Fibroblast of pulmonary artery (primary cell): ENCODE measurements at places on chromosomes 5 and 9.

DNA sequence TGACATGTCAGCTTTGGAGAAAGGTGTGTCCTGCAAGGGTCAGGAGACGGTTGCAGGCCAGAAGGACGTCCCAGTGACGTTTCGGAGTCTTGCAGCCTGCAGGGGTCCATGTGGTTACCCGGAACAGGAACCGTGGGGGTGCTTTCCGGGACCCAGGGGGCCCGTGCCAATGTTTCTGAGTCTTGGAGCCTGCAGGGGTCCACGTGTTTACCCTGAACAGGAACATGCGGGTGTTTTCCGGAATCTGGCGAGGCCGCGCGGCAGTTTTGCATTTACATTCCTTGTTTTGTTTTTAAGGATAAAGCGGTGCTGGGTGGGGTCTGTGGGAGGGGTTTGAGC, 30.6 kb downstream of the NKD2 start:
- no peak for DNase-seq

- DNase-seq: peak; percentile 47
These were observed 188.5 kb upstream of the SNX2 start for GRCh38 chr5:122586351-122586750.

- peak; percentile 27 for DNase-seq
These were observed 5.0 kb downstream of the NSMF start for GRCh38 chr9:137454145-137454596.

DNA sequence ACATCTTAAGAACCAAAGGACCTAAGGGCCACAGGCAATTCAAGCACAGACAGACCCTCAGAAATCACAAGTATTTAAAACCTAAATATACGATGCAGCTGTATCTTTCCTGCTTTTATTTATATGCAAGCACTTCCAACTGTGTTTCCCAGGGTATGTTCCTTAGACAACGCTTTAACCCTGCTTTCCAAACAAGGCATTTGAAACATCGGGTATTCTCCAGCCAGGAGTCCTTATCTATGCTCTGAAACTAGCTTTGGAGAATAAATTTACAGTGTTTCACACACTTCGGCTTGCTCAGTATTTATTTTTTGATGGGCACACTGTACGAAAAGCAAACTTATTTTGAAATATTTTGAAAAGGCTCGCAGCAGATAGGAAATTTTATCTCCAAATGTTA, 13.5 kb downstream of the NR6A1 start:
- no peak for DNase-seq

- no peak for DNase-seq
These were observed 555.6 kb downstream of the PRR16 start for GRCh38 chr5:121019734-121020133.

- no peak for DNase-seq
These were observed 13.6 kb downstream of the MTMR12 start for GRCh38 chr5:32299059-32299677.
